NCI-H1694 treated with DMSO at 0.1 percent for 48 hours (cell line): ENCODE measurements at places on chromosomes 3 and 15.

GRCh38 chr3:15391007-15391406 is 36.3 kb downstream of the METTL6 start:
- DNase-seq: no peak

GRCh38 chr3:169545606-169546005 is 117.9 kb downstream of the MECOM start:
- no peak for DNase-seq

GRCh38 chr3:129599607-129600006 is 6.9 kb downstream of the PLXND1 start:
- DNase-seq: no peak

- DNase-seq: no peak
Observed at GRCh38 chr15:46576646-46577395, 942.0 kb downstream of the SQOR start.

DNA sequence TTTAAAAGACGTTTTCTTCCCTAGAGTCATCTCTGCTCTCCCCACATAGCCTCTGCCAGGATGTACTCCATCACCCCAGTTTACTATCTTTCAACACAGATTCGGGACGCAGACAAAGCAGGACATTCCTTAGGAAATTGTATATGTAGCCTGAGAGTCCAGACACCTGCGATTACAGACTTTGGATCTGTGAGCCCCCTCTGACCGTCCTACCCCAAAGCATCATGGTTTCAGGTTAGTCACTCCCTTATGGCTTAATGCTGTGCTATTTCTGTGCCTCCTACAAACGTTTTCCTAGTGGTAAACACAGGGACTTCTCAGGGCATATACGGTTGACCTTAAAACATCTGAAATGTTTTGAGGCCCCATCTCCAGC is 234.0 kb upstream of the BHLHE40 start:
- no peak for DNase-seq
